ENCODE measurements at places on chromosomes 16 and 17.

DNA sequence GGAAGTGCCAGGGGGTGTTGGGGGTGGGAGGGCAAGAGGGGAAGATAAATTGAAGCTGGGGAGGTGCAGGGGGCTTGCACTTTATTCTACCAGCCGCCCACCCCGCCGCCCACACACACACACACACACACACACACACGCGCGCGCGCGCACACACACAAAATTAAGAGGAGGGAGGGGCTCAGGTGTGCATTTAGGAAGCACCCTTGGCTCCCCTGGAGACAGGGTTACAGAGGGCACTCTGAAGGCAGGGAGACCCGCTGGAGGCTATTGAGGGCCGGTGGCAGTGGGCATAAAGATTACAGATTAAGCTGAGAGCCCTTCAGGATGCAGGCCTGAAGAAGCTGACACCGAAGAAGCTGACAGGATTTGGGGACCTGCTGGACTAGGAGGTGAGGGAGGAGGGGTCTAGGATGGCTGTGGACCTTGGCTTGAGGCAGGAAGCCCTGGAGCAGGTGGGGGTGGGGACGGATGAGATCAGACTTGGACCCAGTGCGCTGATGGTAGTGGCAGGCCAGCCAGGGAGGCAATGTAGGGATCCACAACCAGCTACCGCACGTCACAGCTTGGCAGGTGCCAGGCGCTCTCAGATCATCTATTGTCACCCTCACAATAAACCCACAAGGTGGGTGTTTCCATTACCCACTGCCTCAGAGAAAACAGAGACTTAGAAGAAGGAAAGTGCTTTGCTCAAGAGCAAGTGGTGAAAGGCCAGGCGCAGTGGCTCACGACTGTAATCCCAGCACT is 772 bp upstream of the SAMD14 start:
- DNase-seq, result no peak

DNA sequence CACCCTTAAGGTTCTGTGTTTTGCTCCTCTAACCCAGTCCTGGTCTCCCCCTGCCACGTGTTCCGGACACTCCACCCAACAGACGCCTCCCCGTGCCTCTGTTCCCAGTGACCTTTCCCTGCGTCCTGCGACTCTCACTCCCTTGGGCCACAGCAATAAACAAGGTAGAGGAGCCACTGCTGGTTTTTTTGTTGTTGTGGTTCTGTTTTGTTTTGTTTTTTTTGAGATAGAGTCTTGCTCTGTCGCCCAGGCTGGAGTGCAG is 3.7 kb upstream of the NPW start:
- DNase-seq, result no peak

GRCh38 chr16:81273223-81273950 is 34.9 kb downstream of the BCO1 start:
- peak; percentile 8 for DNase-seq

- no peak for DNase-seq
Observed at GRCh38 chr17:721540-721937, 6.9 kb upstream of the VPS53 start.

- no peak for DNase-seq
Observed at GRCh38 chr17:5220074-5220473, 14.6 kb downstream of the SCIMP start.

GRCh38 chr16:10610499-10611184 is 30.2 kb upstream of the EMP2 start:
- DNase-seq, result no peak

DNA sequence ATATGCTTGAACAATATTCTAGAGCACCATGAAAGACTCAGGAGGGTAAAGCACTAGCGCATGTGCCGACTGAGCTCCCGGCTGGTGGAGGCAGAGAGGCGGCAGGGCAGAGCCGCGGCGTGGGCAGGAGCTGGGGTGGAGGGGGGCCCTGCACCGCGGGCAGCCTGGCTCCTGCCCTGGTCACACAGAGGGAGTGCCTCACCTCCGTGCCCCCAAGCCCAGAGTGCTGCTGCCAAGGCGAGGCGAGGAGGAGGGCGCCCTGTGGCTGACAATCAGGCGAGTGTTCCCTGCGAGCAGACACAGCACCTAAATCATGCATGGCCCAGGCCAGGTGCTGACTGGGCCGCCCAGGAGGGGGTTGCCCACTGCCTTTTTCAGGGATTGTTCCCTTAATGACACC is 105.8 kb upstream of the TNRC6C start:
- no peak for DNase-seq

- DNase-seq, result no peak
Observed at GRCh38 chr16:20803192-20803560, 3.1 kb downstream of the ERI2 start.
